ENCODE measurements at places on chromosomes 3 and 15.

DNA sequence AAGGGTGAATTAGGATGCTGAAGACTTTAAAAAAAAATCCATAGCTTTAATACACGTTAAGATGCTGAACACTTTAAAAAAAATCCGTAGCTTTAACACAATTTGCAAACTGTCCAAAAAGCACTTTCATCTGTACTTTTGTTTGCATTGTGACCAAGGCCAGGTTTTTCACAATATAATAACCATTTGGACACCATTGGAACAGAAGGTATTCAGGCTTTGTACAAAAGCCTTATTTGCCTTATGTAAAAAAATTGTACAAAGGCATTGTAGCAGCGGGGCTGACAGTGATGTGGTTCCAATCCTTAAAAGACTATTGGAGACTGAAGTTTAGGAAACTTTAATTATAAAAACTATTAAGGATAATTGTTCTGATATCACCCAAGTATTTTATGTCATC is 15.2 kb upstream of the ICE2 start:
- no peak for DNase-seq

GRCh38 chr3:43218921-43219320 is 67.4 kb upstream of the SNRK start:
- no peak for DNase-seq

- DNase-seq: no peak
Measured at GRCh38 chr3:188269040-188269439, 115.1 kb downstream of the LPP start.

DNA sequence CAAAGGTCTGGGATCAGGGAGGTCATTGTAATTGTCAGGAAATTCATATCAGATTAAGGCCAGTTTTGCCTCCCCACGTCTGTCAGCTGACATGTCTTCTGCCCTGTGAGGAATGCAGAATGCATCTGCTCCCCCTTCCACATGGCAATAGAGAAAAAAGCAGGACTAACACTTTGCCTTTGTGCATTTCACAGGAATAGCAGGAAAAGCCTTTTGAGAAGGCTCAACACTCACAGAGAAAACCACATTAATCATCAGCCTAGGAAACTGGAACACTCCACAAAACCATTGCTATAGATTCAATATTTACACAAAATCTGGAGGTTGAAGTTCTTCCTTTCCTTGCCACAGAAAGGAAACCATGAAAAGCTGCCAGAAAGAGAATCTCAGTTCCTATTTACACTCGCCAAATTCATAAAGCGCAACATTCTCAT is 165.2 kb upstream of the HES1 start:
- DNase-seq: peak; percentile 36

- DNase-seq: no peak
Measured at GRCh38 chr15:47817969-47818548, 100.8 kb downstream of the SEMA6D start.

- peak; percentile 45 for DNase-seq
Measured at GRCh38 chr3:13890377-13891016, 10.6 kb upstream of the WNT7A start.
